Osteoblast (primary cell): ENCODE measurements at places on chromosomes 3 and 15.

- DNase-seq = no peak
Observed at GRCh38 chr3:175957427-175957826, 1098.3 kb downstream of the NAALADL2 start.

- no peak for DNase-seq
Observed at GRCh38 chr15:64635499-64636495, 139.6 kb downstream of the RBPMS2 start.

GRCh38 chr3:187292181-187292580 is 644 bp upstream of the MASP1 start:
- DNase-seq = no peak

- DNase-seq = peak; percentile 15
Observed at GRCh38 chr3:10929978-10930665, 62.4 kb upstream of the SLC6A1 start.

DNA sequence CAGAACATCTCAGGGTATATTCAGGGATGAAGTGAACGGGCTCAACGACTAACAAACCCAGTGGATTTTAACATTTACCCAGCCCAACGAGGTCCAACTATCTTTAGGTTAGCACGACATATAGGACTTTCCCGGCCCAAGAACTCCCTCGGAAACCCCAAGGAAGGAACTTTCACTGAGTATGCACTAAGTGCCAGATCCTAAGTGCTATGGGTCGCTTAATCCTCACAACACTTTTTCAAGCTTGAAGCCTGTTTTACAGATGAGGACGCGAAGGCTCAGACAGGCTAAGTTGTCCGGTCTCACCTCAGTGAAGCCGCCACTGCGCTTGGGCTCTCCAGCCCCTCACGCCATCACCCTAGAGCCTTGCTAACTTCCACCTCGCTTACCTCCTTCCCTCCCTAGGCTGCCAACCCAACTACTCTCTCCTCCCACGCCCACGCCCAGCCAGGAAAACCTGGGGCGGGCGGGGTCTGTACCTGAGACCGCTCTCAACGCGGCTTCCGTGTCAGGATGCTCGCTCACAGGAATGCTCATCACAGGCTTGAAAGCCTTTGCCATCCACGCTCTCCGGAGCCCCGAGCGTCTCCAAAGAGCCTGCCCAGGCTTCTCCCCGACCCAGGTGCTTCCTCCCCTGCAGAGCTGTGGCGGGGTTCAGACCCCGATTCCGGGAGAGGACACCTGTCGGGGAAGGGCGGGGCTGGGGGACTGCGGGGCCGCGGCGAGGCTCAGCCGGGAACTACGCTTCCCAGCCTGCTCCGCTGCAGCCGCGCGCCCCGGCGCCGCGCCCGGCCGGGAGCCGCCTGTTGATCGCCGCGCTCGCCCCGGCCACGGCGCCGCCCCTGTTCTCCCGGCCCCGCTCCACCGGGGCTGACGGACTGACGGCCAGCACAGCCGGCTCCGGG is at the start of gene TMOD2:
Gene TMOD2, plus strand, starts transcription at position 806 of the 905 bp plus-strand sequence. CDS start 14,845 bp downstream, outside the sequence.
- peak; percentile 82 for DNase-seq

DNA sequence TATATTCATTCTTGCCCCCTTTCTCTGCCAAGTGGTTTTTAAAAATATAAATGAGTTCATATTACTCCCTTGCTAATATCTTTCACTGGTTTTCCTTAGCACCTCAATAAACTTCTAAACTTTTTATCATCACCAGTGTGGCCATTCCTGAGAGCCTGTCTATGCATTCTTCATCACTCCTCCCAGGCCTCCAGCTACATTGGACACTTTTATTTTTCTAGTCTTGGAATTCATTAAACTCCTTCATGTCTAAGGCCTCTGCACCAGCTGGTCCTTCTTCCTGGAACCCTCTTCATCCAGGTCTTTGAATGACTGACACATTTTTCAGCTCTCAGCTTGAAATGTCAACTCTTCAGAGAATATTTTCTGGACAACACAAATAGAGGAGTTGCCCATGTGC is 120.4 kb upstream of the P2RY1 start:
- DNase-seq = no peak

DNA sequence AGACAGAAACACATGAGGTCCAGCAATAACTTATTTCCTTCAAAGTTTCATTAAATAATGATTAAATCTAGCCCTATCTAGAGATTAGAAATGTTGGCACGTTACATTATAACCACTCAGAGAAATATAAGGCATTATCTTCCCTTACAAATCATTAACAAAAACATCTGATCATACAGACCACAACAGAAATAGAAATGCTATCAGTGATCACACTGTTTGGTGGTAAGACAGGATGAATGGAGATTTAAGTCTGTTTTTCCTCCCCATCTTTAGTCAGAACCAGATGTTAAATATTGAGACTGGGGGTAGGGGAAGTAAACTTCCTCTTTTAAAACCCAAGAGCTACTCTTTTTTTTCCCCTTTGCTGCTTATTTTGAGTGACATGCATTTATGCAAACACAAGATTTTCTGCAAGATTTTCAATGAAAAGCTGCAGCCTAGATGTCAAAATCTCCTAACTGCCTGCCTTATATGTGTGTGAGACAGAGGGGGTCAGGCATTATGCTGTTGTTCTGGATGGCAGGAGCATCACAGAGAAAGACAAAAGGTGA is 70.4 kb downstream of the CBLB start:
- DNase-seq = no peak

DNA sequence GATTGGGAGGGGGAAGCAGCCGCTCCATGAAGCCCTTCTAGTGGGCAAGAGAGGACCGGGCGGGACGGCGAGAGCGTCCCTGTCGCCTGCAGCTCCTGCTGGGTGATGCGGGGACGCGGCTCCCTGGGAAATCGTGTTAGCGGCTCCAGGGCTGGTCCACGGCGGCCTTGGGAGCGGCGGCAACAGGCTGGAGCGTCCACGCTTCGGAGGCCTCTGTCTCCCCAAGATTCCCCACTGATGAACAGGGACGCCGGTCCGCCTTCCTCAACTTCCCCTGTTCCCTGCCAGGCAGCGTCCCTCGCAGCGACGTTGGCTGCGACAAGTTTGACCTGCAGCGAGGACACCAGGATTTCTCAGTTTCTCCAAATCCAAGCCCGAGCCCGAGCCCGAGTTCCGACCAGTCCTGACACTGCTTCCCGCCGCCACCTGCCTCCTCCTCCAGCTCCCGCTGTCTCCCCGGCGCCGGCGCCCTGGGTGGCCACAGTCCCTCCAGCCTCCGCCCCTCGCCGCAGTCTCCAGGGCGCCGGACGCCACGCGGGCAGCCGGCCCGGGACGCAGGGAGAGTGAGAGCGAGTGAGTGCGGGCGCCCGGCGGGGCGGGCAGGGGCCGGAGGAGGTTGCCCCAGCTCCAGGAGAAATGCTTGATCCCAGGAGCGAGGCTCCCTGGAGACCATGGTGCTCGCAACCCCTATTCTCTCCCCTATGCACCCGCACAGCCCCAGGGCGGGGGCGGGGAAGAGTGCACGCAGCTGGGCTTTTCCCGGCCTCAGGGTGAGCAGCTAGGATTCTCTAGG is 78.1 kb upstream of the RNF7 start:
- DNase-seq = peak; percentile 88

DNA sequence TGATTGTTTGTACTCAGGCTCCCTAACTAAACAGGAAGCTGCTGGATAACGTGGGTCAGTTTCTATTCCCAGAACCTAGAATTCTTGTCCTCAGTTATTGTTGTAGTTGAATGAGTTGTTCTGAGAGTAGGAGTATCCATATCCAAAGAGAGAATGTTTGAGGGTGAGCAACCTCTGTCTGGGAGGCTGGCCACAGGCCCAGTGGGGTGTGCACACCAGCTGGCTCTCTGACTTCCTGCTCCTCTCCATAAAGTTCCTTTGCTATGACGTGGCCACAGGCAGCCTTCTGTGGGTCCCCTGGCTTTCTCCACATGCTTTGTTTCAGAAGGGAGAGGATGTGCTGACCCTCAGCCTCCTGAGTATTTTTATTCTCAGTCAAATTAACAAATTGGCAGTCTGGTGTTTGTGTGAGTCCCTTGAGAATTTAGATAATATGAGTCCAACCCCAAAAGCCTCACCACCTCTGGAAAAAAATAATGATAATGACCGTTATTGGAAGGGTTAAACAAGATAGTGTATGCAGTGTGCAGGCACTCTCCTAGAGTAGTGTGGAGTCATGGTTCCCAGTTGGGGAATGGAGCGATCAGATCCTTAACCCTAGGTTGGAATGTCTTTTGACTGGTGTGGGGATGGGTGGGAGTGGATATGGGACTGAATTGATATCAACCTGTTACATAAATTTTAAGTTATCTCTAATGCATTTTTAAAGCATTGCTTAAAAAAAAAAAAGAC is 47.6 kb upstream of the MED12L start:
- peak; percentile 93 for DNase-seq

DNA sequence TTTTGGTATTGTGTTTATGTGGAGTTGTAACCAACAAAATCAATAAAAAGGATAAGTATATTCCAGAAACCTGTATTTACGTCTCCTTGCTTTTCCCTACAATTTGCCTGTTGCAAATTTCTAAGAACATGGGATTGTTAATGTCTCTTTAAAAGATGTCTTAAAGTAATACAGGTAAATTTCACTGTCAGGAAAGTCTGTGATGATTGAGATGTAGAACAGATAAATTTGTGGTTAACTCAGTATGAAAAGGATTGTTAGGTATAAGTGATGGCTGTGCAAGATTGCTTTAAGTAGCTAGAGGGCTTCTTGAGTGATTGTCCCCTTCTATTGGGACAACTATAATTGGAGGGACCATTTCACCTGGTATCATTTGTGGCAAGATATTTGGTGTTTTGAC is 6.8 kb downstream of the PTPRG start:
- no peak for DNase-seq

DNA sequence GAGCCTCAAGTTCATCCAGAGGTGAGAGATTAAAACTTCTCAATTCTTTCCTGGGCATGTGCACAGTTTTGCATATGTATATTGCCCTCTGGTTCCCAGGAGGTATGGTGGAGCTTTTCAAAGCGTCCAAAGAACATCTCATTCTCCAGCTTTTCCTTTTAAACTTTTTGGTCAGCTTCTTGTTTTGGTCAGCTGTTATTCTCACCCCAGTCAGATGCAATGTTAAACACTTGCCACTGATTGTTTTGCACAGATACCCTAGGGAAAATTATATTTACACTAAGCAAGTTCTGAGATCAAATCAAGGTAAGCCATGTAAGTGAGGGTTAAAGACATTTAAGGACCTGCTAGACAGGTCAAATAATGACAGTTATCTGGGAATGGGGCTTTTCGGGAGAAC is 261.3 kb downstream of the EDEM1 start:
- no peak for DNase-seq

- no peak for DNase-seq
Observed at GRCh38 chr15:64525828-64526530, 65.6 kb downstream of the ZNF609 start.

DNA sequence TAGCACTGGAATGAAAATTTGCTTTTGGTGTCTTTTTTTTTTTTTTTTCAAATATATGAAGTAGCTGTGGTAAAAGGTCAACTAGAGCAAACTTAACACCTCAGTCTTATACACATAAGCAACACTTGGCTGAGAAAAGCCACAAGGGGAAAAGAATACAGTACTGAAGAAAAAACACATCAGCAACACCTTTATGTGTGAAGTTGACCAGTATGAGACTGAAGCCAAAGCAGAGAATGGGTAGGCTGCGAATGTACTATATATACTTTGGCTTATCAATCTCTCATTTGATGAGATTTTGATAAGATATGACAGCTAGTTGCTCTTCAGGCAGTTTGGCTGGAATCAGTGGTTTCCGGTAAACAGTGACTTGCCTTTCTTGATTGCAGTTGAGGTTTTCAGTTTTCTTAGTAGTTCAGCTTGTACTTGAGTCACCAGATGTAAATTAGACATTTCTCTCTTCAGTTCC is 22.0 kb upstream of the ZCWPW2 start:
- DNase-seq = no peak

GRCh38 chr15:97597801-97598200 is 362.7 kb upstream of the ARRDC4 start:
- peak; percentile 22 for DNase-seq

DNA sequence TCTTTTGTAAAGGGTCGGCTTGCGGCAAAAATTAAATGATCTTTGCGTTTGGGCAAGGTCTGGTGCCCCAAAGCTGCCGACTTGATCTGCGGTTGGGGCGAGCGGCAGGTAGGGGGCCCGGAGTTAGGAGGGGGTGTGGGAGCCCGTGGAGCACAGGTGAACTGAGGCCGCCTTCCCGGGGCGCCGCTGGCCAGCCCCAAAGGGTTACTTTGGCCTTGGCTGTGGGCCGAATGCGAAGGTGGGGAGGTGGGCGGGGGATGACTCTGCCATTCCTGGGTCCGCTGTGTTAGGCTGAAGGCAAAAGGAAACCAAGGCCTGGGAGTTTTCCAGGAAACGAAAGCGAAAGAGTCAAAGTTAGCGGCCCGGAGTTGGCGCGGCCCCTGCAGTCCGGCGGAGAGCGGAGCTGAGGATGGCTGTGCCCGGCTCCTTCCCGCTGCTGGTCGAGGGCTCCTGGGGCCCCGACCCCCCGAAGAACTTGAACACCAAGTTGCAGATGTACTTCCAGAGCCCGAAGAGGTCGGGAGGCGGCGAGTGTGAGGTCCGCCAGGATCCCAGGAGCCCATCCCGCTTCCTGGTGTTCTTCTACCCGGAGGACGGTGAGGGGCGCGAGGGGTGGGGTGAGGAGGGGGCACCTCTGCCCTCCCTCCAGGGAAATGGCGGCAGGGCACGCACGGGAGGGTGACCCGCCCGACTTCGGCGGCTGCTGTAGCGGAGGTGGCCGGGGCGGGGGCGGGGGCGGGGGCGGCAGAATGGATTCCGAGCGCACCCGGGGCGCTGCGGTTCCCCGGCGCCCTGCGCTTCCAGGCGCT is at the start of gene PARP14:
Gene PARP14, plus strand, starts transcription at position 365 of the 809 bp plus-strand sequence. Its CDS starts 45 bp downstream, at position 410.
- DNase-seq = peak; percentile 87

- no peak for DNase-seq
Observed at GRCh38 chr3:142846779-142847577, 41.9 kb downstream of the PCOLCE2 start.

- no peak for DNase-seq
Observed at GRCh38 chr15:63504979-63505841, 817 bp downstream of the USP3 start.

DNA sequence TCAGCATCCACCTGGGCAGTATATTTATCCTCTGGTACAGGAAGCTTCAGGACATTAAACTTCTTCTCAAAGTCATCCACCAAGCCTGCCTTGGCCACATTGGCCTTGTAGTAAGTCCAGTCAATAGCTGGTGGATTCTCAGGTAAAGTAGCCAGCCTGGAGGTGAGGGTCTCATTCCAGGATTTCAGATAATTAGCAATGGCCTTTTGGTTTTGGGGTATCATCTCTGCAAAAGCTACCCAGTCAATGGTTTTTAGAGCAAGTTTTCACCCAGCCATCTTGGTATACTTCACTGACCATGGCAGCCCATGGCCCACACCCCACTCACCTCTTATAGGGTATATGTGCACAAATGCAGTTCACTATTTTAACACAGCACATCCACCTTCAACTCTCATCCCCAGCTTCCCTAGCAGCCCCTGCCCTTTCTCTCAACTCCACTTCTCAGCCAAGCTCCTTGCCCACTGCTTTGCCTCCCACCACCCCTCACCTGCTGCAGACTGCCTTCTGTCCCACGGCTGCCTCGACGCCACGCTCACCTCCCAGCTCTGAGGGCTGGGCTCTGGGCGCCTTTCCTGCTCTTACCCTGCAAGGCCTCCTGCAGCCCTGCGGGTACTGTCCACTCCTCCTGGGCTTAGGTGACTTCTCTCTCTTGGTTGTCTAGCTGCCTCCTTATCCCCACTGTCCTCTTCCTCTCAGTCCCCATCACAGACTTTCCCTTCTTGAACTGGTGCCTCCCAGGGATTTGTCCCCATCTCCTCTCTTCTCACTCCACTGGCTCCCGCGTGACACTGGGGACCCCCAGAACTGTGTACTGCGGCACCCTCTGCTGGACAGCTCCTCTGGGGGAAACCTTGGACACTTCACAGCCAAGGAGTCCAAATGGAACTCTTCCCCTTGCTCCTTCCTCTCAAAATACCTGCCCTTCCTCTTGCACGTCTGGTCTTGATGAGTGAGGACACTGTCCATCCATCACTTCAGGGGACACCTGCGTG is 1.7 kb upstream of the TGM5 start:
- DNase-seq = no peak

GRCh38 chr15:42402455-42403205 is 43.3 kb downstream of the CAPN3 start:
- no peak for DNase-seq
